ENCODE measurements at places on chromosomes 2 and 18.

DNA sequence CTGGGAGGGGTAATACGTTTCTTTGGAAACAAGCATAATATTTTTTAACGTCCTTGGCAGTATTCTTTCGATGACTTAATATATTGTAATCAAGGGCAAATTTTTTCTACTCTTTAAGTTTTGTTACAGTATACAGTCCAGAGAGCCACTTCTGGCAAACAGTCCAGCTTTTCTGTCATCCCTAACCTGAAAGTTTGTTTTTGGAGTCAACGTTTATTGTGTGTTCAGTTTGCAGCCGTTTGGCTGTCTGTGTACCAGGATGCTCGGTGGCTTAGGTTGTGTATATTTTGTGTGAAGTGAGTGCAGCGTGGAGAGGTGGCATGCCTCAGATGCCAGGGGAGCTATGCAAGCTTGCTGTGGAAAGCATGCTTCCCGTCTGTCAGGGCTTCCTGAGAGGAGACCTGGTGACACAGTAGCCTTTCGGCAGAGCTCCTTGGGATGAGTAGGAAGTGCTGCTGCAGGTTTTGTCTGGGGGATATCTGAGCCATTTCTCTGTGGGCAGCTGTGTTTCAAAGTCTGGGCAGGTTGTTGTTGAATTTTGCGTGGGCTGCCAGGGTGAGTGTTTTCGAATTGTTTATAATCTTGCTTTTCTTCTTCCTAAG lies 14.7 kb downstream of the MAP3K20 start:
- DNase-seq: peak; percentile 69

GRCh38 chr2:145431181-145431951 lies 911.4 kb upstream of the ZEB2 start:
- no peak for DNase-seq

GRCh38 chr2:75709297-75709696 lies 1.4 kb downstream of the GCFC2 start:
- no peak for DNase-seq

- no peak for DNase-seq
Measured at GRCh38 chr18:76855594-76855993, 33.2 kb downstream of the ZNF236 start.

DNA sequence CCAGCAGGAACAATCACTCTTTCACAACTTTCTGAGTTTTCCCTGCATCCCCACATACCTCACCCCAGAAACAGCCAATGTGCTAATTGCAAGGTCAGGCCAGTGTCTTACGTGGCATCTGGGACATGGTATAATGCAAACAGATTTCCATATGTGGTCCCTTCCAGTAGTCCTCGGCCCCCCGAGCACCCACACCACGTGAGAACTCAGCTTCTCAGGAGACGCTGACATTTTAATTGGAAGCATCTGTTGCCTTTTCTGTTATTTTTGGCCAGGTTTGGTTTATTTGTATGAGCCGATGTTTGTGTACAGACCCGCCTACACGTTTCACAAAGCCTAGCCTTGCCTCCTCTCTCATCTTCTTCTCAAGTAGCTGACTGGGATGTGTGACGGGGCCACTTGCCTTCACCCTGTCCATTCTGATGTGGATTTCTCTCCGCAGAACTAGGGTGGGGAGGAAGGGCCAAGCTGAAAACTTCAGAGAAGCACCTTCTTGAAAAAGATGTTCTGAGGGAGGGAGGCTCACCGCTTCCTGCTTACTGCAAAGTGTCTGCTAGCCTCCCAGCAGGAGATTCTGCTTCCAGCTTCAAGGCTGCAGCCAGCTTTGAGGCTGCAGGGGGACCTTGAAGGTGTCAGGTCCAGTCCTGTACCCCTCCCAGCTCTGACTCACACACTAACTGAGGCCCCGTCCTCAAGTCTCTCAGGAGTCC lies 109.6 kb upstream of the SLC14A2 start:
- no peak for DNase-seq

DNA sequence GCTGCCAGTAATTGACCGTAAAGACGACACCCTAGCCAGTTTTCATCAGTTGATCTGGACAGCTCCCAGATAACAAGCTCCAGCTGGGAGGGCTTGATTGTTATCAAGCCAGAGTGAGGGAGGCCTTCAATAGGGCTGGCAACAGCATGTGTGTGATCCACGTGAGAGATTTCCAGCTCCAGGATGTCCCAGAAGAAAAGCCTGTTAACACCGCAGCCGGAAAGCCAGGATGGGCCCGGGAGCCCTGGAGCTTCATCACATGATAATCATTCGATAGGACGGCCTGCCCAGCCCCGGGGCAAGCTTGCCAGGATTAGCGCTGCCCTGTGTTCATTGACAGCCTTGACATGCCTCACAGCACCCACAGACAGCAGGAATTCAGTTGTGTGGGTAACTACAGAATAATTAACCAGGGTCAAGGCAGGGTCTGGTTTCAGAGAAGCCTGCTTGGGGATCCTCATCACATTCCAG lies 182.5 kb downstream of the C1D start:
- no peak for DNase-seq

- DNase-seq: peak; percentile 24
Measured at GRCh38 chr2:48530033-48530811, at the start of gene STON1. Gene STON1 (plus strand): TSS chr2:48530154. CDS start chr2:48580634, 50,480 bp downstream.

DNA sequence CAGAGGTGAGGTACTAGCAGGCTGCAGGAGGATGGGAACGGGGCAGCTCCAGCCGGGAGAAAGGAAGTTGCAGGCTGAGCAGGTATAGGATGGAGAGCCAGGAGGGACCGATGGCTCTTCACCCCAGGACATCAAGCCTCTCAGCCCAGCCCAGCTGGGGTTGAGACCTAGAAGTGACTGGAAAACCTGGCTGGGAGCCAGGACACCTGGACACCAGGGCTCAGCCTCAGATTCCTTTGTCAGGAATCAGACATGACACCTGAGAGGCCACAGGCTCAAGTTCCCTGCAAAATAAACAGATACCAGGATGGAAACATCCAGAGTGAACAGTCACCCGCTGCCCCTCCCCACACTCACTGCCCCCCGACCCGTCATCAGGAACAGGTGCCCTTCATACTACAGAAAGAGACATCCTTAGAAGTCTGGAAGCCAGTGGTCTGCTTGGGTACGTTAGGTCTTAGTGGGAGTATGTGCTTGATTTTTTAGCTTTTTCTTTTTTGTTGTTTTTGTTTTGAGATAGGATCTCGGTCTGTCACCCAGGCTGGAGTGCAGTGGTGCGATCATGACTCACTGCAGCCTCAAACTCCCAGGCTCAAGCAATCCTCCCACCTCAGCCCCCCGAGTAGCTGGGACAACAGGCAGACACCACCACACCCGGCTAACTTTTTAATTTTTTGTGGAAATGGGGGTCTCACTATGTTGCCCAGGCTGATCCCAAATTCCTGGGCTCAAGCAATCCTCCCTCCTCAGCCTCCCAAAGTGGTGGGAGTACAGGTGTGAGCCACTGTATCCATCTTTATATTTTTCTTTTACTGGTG lies 95.7 kb upstream of the STPG4 start:
- DNase-seq: no peak

DNA sequence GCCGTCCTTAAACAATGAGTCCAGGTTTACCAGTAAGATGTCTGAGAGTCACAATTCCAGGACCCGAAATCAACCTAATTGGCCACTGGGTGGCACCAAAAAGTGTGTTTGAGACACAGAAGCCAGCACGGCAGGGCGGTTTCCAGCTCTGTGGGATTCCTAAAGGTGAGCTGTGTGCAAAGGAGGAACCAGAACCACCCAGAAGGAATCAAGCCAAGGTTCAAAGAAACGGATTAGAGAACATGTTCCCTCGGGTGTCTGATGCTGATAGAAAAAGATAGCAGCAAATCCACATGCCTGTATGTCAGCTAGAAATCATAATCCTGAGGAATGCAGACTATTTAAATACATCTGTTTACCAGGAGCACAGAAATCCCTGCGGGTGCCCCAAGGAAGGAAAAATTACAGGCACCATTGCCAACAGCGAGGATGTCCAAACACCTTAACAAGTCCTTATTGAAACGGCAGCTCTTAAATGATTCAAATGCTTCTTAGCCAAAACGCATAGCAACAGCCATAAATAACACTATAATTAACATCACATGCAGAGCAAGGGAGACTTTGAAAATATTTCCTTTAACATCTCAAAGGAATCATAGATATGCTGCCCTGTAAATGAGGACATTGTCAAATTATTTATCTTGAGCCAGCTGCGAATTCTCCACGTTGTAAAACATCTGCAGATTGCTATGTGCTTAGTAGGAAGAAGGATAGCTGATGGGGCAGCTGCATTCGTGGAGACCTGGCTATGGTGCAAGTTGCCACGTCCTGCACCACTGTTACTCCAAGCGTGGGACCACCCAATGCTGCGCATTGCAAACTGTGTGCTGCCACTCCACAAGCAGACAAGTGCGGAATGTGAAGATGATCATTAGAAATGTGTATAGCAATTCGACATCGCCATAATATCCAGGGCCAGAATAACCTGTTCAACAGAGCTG lies 318.7 kb upstream of the NCKAP5 start:
- DNase-seq: peak; percentile 49

DNA sequence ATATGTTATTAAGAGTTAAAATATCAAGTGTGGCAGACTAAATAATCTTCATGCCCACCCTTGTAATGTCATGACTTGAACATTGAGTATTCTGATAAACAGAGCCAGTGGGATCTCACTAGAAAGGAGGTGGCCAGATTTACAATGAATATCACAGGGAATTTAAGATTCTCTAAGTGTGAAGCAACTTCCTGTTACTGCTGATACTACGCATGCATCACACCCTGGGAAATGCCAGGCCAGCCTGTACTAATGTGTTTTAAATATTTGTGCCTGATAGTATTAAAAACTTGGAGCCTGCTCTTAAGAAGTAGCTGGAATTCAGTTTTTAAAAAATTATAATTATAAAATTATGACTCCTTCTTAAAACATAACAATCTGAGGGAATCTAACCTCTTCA lies 148.3 kb downstream of the LAMA3 start:
- DNase-seq: peak; percentile 87

GRCh38 chr2:28635191-28635611 lies 116.4 kb upstream of the PPP1CB start:
- DNase-seq: no peak

DNA sequence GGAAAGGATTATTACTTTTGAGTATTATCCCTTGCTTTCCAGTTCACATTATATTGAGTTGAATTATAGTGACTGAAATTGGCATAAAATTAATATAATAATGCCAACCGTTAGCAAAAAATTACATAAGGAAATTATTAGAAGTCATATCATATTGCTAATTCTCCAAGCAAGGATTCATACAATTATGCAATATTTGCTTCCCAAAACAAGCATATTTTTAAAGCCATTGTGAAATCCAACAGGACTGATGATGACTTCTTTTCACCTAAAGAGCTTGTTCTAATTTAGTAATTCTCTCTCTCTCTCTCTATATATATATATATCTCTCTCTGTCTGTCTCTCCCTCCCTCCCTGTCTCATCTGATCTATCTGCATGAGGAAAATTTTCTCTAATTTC lies 283.5 kb downstream of the DSEL start:
- DNase-seq: peak; percentile 5

DNA sequence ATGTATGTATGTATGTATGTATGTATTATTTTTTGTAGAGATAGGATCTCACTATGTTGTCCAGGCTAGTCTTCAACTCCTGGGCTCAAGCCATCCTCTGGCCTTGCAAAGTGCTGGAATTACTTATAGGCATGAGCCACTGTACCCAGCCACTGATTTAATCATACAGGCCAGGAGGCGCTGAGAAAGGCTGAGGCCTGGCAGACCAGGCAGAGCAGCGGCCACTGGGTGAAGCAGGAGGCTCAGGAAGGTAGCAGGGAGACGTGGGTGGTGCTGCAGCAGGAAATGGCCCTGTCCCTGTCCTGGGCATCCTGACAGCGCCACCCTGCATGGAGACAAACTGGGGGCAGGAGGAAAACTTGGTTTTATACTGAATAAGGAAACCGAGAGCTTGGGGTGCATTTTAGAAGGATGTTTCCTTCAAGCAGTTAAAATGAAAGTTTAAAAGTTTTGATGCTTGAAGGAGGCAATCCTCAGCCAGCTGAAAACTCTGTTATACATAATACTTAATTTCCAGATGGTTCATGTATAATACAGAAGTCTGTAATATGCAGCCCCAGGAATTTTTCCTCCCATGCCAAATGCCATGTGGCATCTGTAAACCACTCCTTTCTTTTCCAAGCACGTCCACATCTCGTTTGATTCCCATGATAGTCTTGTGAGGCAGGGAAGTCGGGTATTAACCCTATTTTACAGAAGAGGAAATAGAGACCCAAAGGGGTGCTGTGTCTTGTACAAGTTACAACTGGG lies 182.4 kb downstream of the CELF4 start:
- DNase-seq: no peak

GRCh38 chr18:42064109-42064508 lies 109.1 kb downstream of the PIK3C3 start:
- DNase-seq: no peak

DNA sequence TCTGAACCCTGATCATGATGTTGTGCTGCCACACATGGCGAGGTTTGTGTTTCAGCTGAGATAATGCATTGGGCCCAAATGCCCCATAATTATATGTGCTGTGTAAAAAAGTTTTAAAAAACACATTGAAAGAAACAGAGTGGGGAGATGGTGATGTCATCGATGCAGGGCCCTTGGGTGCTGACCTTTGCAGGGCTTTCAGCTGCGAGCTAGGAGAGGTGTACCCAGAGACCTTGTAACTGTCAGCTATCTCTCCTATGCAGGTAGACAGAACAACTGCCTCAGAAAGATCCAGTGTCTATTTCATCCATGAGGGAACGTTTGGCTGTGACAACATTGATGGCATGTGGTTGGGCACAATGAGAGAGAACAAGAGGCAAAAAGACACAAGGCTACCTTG lies 286.9 kb upstream of the CELF4 start:
- DNase-seq: no peak

- DNase-seq: peak; percentile 50
Measured at GRCh38 chr2:160388464-160389263, 104.9 kb downstream of the RBMS1 start.

DNA sequence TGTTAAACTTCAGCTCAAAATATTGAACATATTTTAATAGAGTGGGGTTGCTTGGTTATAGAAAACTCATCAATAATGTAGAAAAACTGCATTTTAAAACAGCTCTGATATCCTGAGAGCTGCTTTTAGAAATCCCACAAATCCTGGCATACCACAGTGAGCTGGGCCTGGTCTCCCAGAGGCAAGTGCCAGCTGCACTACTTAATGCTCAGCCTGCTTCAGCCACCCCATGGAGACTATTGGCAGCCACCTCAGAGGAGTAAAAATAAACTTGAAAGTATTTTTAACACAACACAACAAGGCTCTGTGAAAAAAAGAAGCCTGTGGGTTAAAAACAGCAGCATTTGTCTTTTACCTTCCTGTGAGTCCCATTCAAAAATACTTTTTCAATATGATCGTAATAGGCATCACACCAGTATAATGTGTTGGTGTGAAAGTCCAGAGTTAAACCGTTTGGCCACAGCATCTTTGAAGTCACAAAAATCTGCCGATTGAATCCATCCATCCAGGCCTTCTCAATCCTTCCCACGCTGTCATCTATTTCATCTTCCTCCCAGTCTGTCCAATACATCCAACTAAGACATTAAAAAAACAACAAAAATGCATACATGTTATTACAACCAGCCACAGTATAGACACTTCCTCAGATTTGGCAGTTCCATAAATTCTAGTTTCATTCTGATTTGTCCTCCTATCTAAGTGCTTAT lies 1115.3 kb downstream of the LRP1B start:
- no peak for DNase-seq
